COLO829 (cell line): ENCODE measurements at places on chromosomes 6 and 20.

DNA sequence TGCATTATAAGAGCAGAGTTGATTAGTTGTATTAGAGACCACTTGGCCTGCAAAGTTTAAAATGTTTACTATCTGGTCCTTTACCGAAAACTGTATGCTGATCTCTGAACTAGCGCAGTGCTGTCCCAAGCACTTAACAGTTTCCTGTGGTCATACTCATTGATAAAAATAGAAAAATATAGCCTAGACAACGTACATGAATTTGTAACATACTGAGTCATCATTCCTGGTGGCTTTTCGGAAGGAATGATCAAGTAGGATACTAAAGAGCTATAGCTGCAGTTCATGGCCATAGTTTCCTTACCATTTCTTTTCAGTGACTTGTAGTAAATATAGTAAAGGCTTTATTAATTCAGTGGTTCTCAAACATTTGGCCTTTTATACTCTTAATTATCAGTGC, 18.4 kb downstream of the TTK start:
- no peak for DNase-seq

- no peak for DNase-seq
These were observed 4.9 kb downstream of the PREX1 start for GRCh38 chr20:48822879-48823385.

- DNase-seq = peak; percentile 54
These were observed 166.5 kb upstream of the MYLIP start for GRCh38 chr6:15962449-15962764.

DNA sequence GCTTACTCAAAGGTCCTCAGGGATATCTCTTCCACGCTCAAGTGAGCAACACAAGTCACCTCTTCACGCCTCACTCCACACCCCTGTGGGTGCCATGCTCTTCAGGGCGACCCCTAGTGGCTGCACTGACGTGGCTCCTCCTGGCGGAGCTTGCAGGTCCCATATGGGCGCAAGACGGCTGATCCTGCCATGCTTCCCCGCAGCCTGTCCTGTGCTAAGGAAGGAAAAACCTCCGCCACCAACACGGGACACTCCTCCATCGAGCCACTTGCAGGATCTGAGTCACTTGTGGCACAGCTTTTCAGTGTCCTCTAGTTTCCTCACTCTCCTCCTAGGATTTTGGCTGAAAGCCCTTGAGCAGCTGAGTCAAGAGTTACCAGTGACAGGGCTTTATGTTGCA, 90.7 kb downstream of the KHDC1L start:
- DNase-seq = no peak

DNA sequence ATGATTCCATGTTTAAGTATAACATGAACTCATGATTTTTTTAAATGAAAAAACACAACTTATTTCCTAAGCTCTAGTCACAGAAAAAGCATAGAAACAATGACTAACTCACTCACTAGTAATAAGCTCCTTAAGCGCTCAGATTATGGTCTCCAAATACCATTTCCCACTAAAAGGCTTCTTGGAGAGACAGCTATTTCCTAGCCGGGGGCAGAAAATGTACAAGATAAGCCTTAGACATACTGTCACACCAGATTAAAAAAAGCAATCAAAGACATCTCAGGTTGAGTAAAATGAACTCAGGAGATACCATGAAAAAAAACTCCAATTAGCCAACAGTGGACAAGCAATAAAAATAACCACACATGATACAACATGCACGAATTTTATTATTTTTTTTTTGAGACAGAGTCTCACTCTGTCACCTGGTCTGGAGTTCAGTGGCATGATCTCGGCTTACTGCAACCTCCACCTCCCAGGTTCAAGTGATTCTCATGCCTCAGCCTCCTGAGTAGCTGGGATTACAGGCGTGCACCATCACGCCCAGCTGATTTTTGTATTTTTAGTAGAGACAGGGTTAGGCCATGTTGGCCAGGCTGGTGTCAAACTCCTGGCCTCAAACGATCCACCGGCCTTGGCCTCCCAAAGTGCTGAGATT, 14.9 kb downstream of the SRPK1 start:
- no peak for DNase-seq

- DNase-seq = no peak
These were observed 17.6 kb upstream of the PKHD1 start for GRCh38 chr6:52104979-52105378.

DNA sequence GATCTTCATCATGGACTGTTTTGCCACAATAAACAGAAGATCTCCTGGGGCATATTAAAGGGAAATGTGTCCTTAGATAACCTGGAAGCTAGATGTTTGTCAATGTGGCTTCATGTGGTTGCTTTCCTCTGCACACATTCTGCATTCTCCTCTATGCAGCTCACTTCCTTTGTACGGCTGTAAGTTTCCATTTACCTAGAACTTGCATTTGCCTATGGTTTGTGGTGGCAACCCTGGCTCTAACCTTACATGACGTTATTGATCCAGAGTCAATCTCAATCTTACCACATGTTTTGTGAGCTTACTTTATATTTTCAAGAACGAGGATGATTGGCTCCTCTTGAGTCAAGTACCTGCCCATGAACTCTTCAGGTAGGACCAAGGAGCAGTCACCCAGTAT, 863.1 kb downstream of the MAFB start:
- DNase-seq = no peak

DNA sequence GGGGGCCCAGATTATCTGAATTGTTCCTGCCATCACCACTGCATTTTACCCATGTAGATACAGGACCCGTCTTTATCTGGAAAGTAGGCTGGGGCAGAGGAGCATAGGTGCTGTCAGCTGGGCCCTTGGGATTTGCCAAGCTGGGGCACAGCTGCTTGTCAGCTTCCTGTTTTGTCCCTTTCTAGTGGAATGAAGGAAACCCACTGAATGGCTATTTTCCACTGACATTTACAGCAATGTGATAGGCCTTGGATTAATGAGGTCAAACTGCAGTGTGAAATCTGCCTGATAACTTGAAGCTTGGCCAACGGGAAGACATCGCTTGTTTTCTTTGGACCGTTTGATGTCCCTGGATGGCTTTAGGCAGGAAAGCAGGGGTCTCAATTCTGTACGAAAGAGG, 6.7 kb downstream of the PPP1R16B start:
- DNase-seq = no peak

DNA sequence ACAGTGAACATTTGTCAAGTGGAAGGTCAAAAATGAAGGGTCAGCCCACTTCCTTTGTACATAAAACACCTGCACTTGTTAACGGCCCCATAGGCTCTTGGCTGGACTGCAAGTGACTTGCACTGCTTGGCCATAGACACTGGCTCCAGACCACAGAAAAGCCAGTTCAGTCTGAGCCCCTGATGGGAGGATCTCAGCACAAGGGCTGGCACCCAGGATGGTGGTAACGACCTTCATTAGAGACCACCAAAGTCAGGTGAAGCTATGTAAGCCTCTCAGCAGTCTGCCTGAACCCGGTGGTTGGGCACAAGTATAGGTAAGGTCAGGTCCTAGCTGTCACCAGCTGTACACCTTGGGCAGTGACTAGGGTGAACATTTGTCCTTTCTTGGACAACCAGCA, 16.1 kb downstream of the PLAGL2 start:
- no peak for DNase-seq

- DNase-seq = no peak
These were observed 24.6 kb downstream of the DSTN start for GRCh38 chr20:17594443-17594842.

- DNase-seq = no peak
These were observed 16.2 kb downstream of the TNXB start for GRCh38 chr6:32092760-32093497.

DNA sequence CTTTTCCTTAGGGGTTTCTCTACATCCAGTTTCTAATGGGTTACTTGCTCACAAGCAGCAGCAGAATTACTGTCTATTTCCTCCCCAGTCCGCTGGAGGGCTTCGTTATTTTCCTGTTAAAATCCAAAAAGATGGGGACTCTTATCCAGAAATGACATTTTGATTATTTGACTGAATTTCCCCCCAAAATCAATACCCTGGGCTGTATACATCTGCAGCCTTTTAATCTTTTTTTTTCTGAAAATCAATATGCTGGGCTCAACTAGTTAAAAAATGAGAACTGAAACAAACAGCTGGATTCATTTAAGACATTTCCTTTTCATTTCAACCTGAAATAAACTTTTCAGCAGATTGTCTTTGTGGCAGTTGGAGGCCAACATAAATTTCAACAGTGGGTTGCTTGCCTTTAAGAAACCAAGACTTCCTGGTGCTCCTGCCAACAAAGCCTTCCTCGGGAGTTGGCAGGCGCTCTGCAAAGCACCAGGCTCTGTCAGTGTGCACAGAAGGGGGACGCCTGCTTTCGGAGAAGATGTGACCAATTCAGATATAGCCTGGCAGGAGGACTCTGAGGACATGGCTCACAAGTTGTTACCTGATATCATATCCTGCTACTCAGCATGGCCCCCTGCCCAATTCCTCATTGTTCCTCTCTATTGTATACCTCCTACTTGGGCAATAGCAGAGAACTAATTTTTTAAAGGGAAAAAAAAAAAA, 204.7 kb upstream of the ARG1 start:
- no peak for DNase-seq

GRCh38 chr6:45665859-45666258, 288.1 kb upstream of the SUPT3H start:
- DNase-seq = no peak

DNA sequence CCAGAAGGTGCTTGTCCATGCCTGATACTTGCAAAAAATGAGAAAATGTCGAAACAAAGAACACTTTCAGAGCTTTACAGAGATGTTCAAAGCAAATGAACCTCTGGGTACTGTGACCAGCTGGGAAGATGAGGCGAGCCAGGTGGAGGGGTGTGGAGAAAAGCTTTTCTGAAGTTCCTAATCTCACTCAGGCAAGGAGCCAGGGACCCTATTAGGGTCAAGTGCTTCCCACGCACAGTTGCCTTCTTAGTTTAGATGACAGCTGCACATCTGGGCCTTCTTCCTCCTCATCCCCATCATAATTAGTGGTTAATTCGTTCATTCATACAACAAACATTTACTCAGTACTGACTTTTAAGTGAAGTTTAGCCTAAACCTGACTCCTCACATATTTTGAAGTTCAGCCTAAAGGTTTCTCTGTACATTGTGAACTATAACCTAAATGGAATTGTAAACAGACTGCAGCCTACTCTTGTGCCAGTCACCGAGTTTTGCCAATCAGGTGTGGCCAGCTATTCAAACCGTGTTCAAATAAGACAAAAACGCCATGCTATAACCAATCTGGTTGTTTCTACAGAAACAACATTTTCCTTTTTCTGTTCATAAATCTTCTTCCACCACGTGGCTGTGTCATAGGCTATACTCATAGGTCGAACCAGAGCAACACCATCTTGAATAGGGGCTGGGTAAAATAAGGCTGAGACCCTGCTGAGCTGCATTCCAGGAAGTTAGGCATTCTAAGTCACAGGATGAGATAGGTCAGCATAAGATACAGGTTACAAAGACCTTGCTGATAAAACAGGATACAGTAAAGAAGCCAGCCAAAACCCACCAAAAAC, 19.3 kb upstream of the AHCY start:
- DNase-seq = no peak

DNA sequence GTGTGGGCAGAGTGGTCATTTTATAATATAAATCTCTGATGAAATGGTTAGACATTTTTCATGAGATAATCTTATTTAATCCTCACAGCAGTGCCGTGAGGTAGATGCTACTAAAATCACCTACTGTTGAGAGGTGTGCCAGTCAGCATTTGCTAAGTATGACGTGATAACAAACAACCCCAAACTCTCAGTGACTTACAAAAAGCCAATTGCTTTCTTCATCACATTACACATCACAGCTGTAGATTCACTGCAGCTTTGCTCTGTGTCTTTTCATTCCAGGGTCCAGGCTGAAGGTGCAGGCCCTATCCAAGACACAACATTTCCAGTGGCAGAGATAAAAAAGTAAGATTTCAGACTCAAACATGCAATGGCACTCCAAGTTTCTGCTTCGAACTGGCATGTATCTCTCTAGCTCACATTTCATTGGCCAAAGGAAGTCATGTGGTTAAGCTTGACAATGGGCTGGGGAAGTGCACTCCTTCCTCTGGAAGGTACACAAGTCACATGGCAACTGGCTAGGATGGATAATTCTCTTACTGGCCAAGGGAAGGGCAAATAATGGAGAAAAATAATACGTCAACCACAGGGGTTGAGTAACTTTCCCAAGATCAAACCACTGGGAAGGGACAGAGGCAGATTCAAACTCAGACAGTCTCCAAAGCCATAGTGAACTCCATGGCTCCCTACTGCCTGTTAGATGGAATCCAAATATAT, 69.5 kb upstream of the EPB41L1 start:
- no peak for DNase-seq

GRCh38 chr6:18080544-18080943, 41.9 kb downstream of the NHLRC1 start:
- no peak for DNase-seq

DNA sequence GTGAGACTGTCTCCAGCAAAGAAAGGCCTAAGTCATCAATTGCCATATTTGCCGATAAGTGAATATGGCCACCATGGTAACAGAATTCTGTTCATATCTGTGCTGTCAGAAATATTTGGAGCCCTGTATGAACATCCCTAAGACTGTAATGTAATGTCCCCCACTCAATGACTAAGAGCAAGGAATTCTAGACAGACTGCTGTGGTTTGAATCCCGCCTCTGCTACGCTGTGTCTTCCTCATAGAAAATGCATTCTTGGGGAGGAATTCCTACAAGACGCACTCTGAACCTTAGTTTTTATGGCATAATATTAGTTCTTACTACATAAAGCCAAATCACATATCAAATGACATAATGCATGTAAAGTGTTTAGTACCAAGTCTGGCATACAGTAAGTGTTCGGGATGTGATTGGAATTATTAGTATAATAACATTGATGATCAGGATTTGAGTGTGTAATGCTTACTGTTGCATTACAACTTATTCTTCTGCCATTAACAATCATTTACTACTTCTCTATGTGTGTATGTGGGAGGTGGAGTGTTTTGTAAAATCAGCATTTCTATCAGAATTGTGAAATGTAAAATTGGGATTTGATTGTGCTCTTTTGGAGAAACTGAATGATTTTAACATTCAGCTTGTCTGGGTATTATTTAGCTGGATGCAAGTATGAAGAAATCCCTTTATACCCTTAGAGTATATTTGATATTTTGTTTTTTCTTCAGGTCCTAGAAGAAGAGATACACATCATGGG, 103.0 kb downstream of the OLIG3 start:
- no peak for DNase-seq

GRCh38 chr20:33825340-33826269, 14.5 kb downstream of the CHMP4B start:
- no peak for DNase-seq

- no peak for DNase-seq
These were observed 10.7 kb upstream of the TP53INP2 start for GRCh38 chr20:34693414-34693813.

DNA sequence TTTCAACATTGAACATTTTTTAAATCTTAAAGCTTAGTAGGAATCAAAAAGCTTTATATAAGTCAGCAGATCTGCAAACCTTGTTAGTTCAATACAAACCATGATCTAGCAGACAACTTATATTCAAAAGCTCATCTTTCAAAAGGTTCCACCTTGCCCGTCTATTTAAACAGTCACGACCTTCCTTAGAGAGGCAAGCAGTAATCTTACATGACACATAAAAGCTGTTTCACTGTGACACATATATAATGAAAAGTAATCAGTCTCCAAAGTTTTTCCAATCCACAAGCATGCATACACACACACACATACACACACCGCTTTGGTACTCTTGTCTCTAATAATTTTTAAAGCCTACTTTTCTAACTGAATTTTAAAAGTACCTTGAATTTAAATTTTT, 12.9 kb downstream of the SOD2 start:
- no peak for DNase-seq
